ENCODE measurements at places on chromosomes 16 and 17.

GRCh38 chr17:79872762-79873161 is 33.5 kb upstream of the CBX4 start:
- DNase-seq, result no peak

DNA sequence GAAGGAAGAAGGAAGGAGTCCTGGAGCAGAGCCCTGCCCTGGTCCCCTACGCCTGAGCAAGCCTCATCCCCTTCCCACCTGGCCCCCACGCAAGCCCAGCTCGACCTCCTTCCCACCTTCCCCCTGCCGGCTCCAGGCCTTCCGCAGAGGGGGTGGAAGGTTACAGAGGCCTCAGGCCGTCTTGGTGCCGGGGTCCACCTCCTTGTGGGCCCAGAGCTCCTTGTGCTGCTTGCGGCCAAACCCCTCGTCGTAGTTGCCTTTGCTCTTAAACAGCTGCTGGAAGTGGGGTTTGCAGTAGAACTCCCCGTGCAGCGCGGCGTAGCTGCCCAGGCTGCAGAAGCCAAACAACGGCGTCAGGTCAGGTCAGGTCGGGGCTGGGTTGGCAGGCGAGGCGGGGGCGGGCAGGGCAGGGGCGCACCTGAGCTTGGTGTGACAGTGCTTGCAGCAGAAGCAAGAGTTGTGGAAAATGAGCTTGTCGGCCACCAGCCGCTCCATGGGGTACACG is 1.5 kb downstream of the LIMD2 start:
- no peak for DNase-seq

DNA sequence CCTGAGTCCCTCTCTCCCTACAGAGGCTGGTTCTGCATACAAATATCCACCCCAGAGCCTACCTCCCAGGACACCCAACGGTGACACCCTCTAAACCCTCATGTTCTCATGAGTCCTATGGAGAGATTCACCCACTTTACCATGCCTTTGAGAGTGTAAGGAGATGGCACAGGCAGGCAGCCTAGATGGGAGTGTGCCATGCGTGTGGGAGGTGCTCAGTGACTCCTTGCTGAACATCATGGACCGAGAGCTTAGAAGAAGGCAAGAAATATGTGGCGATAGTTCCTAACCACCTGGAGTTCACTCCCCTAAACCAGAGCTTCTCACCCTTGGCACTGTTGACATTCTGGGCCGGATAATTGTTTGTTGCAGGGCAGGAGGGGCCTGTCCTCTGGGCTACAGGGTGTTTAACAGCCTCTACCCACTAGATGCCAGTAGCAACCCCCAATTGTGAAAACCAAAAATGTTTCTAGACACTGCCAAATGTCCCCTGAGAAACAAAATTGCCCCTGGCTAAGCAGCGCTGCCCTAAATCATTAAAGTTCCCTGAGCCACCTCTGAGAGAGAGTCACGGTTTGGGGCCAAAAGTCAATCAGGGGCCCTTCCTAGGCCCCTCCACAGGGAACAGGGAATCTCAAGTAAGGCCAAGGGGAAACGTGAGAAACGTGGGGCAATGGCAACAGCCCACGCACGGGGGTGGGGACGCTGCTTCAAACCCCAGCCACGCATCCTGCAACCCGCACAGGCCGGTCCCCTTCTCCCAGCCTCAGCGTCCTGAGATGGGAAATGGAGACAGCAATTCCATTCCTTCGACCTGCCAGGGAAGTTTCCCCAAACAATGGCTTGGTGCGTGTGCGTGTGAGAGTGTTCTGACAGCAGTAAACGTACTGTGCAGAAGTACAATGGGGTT is 66.8 kb downstream of the C16orf78 start:
- DNase-seq, result no peak

DNA sequence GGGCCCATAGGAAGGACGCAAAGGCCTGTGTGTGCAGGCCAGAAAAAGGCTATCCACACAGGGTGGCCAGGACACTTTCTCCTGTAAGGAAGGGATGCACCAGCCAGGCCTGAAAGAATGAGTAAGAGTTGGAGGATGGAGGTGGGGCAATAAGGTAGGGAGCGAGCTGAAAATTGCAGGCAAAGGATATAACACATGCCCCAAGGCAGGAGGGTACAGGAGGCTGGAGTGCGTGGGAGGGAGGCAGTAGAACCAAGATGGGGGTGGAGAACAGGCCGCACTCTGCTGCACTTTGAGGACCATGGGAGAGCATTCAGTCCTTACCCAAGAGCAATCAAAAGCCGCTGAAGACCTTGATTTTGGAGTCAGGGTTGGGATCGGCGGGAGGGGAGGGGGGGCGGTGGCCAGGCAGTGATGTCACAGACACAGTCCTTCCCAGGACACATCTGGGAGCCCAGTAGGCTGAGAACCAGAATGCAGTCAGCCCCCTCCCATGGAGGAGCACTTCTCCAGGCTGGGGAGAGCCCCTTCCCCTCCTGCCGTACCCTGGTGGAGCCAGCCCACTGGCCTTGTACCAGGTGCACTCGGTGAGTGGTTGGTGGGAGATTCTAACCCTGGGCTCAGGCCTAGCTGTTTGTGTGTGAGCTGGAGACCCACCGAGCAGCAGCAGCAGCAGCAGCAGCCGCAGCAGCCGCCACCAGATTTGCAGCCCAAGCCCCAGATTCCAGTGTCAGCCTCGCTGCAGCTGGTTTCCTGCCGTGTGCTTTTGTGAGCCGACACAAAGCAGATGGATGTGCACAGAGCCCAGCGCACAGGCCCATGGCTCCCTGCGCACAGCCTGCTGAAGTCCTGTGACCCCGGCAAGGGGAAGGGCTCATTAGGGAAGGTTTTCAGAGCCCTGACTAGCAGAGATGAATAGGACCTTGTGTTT is 17.5 kb downstream of the ANKRD40 start:
- DNase-seq, result no peak

- DNase-seq, result no peak
These were observed 1.5 kb downstream of the ZFPM1 start for GRCh38 chr16:88454523-88454947.

GRCh38 chr17:38542286-38542685 is 63.5 kb downstream of the SRCIN1 start:
- DNase-seq, result no peak

DNA sequence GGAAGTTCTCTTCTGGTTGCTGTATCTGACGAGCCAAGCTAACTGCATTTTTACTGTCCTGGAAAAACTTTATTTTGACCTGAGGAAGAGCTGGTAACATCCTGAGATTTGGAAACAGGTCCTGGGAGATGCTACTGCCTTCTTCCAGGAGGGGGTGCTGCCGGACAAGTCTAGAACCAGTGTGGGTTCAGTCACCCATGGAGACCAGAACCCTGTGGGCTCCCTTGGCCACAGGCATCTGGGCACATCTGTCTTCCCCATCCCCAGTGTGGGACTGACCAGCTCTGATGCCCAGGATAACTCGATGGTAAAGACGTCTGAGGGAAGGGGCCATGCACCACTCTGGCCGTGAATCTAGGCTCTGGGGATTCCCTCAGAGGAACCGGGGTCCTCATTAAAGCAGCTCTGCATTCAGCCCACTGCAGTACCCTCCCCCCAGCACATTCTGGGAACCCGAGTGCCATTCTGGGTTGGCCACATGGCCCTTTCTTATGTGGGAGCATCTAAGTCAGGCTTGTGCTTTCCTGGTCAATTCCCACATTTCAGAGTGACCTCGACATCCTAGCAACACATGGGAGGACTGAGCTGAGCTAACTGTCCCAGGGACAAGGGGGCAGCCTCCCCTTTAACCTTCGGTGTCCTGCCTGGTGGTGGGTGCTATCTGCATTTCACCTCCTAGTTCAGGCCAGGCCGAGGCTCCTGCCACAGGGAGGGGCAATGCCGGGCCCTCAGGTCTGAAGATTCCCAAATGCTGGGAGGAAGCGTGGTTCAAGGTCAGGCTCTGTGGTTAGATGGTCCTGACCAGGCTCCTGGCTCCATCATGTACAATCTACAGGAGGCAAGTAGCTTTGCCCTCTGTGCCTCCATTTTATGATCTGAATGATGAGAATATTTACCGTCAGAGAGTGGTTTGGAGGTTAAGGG is 6.4 kb downstream of the C16orf86 start:
- DNase-seq, result no peak

DNA sequence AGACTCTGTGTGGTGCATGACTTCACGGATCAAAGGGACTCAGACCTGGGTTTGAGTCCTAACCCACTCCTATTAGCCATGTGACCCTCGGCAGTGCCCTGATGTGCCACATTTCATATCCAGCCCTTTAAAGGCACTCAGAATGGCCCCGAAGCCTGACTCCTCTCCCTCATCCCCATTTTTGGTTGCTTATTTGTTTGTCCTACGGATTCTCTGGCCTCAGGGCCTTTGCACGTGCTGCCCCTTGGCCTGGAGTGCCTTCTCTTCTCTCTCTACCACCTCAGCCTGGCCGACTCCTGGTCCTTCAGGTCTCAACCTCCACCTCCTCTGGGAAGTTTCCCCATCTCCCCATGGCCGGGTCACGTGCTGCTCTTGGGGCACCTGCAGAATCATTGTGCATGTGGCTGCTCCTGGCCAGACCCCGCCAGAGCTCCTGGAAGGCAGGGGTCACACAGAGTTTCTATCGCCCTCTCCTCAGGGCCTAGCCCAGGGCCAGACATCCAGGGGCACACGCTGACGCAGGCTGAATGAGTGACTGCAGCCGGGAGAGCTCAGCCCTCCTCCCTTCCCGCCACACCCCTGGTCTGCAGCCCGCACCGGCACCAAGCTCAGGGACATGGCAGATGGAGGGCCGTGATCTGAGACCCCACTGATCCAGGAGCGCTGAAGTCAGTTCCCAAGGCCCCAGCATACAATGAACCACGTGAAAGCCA is 22.0 kb upstream of the CIBAR2 start:
- no peak for DNase-seq

DNA sequence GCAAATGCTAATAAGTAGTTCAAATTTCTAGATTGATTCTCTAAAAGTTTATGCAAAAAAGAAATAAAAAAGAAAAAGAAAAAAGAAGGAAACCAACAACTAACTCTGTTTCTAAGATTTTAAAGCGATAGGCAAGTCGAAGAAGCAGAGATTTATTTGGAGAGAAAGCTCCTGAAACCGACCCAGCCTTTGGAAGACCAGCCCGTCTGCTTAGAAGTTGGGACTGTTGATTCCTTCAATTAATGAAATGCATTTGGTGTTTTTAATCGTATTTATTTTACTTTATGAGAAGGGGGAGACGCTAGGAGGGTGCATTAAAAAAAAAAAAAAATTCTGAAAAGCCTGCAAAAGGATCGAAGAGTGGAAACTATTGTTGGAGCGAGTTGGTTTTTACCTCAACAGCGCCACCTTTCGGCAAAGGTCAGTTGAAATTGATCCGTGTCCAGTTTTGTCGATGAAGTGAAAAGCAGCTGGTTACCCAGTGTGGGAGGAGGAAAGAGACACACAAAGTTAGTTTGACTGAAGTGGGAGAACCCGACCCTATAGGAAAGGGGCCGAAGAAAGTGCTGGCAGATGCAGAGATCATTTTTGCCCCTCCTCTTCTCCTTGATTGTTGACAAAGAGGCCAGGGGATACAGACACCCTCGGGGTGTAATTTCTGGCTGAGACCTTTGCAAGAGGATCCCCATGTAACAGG is 1.5 kb upstream of the MAF start:
- peak; percentile 72 for DNase-seq

DNA sequence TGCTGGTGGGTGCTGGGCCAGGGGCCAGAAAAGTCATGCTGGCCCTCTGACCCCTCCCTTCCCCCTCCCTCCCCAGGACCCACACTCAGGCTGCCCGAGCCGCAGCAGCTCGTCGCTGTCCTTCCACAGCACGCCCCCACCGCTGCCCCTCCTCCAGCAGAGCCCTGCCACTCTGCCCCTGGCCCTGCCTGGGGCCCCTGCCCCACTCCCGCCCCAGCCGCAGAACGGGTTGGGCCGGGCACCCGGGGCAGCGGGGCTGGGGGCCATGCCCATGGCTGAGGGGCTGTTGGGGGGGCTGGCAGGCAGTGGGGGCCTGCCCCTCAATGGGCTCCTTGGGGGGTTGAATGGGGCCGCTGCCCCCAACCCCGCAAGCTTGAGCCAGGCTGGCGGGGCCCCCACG is 8.3 kb upstream of the CISD3 start:
- DNase-seq, result no peak

- DNase-seq, result no peak
These were observed 25.8 kb downstream of the YPEL2 start for GRCh38 chr17:59357219-59357697.

DNA sequence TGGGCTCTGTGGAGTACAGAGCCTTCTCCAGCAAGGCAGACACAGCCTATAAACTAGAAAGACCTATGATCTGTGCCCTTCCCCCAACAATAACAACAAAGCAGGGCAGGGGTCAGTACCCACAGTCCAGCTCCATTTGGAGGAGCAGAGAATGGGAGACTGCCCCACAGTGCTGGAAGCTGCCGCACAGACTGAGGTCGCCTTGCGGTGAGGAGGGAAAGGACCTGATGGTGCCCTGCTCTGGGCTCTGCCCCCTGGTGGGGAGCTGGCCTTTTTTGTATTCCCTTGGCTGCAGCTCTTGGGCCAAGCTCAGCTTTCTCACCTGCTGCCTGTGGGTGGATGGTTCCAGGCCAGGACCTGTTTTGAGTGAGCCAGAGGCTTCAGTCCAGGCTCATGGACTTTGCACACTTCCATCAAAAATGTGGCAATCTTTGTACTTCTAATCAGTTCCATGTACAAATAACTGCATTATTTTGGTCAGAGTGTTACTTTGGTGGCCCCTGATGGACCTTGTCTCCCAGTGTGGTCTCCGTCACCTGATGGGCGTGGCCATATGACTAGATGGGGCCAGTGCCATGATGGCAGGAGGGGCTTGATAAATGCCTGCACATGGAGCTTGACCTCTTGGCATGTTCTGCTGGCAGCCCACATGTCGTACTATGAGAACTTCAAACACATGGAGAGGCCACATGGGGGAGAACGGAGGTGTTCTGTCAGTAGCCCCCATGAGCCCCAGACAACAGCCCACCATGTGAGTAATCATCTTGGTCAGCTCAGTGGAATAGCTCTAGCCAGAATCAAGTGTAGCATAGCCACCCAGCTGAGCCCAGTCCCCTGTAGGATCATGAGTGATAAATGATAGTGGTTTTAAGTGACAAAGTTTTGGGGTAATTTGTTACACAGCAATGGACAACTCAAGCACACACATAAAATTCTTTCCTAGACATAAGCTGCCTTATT is 24.2 kb downstream of the B9D1 start:
- DNase-seq, result peak; percentile 47

GRCh38 chr17:382644-383533 is 30.3 kb upstream of the RPH3AL start:
- no peak for DNase-seq

GRCh38 chr16:82263521-82264143 is 93.6 kb upstream of the MPHOSPH6 start:
- DNase-seq, result peak; percentile 7

DNA sequence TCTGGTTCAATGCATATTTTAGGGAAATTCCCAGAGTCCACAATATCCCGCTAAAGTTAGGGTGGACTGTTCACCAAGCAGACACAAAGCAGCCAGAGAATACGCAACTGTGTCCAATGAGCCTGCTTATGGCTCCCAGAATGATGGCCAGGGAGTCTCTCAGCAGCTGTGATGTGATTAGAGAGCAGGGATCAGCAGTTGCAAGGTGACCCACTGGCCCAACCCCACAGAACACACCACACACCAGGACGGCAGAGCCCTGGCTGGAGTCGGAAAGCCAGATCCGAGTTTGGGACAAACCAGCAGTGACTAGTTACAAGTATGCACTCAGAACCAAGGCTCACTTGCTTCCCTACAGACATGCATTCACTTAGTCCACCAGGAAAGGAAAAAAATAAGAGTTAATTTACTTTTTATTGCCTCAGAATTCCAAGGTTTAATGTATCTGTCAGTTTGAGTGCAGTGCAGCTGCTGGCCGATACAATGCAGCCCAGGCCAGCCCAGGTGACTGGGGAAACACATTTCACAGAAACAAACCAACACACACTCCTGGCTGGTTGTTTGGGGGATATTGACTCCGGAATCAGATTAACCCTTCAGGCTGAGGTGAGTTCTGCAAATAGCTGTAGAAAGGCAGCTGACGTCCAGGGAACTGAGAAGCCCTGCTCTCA is 121.7 kb downstream of the HIC1 start:
- DNase-seq, result no peak
